Activated CD8-positive, alpha-beta memory T cell treated with anti-CD3 and anti-CD28 coated beads, Interleukin-2, amount 50 U/mL, for 4 hours (primary cell): ENCODE measurements at places on chromosomes 13 and 19.

GRCh38 chr13:98576200-98576945, 534 bp downstream of the STK24 start:
- peak; percentile 42 for DNase-seq

GRCh38 chr13:111251646-111252445, 68.6 kb upstream of the TEX29 start:
- no peak for DNase-seq

DNA sequence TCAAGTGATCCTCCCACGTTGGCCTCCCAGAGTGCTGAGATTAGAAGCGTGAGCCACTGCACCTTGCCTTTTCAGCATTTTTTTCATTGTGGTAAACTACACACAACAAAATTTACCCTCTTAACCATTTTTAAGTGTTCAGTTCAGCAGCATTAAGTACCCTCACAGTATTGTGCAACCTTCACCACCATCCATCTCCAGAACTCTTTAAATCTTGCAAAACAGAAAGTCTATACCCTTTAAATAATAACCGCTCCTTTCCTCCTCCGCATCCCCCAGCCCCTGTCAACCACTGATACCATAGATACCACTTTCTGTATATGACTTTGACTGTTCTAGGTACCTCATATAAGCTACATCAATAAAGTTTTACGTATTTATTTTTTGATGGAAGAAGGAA, 20.8 kb upstream of the CASP14 start:
- DNase-seq = no peak

DNA sequence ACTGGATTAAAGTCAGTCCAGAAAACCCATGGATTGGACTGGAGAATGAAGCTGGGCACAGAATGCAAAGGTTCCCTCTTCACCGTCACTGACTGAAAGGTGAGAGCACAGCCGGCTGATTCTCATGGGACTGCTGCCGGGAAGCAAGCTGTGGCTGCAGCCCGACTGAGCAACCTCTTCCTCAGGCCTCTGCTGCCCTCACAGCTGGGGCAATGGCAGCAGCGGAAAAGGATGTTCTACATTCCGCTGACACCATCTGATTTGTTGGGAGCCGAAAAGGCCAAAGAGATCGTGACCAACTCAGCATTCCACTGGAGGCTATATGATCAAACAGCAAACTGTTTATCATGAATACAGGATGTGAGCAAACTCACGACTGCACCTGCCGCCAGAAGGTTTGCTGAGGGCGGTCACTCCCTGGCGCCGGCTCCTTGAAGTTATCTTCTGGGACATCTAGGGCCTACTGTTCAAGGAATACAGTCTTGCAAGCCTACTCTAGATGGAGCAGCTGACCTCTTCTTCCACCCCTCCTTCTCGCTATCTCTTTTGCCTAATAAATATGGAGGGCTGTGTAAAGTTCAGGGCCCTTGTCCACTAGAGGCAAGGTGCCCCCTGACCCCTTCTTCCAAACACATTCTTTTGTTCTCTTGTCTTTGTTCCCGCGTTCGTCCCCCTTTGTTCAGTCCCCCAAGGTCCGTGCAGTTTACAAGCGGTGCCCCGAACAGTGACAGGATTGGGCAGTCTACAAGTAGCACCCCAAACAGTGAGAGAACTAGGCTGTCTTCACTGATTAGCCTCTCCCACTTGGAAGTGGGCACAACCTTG, 19.6 kb upstream of the SIGLEC6 start:
- DNase-seq = no peak

- no peak for DNase-seq
Observed at GRCh38 chr19:4363571-4364304, 20.4 kb downstream of the MPND start.

DNA sequence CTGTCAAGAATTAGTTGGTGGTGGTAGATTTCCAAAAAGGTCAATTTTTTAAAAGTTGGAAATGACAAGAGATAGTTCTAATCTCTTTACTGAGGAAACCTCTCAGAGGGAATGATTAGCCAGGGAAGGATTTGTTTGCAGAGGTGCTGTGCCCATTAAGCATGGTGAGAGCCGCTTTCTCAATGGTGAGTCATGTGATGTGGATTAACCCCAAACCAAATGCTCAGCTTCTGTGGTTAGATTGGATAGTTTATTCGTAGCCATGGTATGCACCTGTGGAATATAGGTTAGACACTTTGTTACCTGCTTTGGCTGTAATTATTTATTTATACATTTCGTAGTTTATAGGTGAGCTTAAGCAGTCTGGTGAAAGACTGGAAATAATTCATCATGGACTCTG, 7.1 kb downstream of the HNRNPM start:
- DNase-seq = no peak

DNA sequence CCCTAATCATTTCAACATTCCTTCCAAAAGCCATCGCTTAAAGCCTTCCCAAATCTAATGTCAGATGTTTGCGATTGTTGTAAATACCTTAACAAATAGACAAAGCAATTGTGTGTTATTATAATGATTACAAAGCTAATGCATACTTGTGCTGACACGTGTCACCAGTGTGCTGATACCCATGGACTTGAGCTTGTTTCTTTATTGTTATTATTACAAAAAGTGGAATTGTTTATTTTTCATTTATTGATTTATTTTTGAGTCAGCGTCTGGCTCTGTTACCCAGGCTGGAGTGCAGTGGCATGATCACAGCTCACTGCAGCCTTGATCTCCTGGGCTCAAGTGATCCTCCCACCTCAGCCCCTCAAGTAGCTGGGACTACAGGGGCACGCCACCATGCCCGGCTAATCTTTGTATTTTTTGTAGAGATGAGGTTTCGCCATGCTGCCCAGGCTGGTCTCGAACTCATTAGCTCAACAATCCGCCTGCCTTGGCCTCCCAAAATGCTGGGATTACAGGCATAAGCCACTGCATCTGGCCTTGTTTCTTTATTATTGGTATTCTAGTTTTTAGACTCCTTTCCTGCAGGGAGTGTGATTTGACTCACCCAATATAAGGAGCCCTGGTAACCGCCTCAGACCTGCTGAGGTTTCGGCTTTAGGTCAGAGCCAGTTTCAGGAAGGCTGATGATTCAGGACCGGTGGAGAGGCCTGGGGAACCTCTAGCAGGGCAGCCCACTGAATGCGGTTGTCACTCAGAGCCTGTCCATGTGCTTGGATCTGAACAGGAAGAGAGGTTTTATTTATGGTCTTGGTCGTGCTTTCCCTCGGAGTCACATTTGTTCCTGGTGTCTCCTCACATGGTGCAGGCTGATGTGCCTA, 2.1 kb upstream of the FBXO17 start:
- DNase-seq = no peak

DNA sequence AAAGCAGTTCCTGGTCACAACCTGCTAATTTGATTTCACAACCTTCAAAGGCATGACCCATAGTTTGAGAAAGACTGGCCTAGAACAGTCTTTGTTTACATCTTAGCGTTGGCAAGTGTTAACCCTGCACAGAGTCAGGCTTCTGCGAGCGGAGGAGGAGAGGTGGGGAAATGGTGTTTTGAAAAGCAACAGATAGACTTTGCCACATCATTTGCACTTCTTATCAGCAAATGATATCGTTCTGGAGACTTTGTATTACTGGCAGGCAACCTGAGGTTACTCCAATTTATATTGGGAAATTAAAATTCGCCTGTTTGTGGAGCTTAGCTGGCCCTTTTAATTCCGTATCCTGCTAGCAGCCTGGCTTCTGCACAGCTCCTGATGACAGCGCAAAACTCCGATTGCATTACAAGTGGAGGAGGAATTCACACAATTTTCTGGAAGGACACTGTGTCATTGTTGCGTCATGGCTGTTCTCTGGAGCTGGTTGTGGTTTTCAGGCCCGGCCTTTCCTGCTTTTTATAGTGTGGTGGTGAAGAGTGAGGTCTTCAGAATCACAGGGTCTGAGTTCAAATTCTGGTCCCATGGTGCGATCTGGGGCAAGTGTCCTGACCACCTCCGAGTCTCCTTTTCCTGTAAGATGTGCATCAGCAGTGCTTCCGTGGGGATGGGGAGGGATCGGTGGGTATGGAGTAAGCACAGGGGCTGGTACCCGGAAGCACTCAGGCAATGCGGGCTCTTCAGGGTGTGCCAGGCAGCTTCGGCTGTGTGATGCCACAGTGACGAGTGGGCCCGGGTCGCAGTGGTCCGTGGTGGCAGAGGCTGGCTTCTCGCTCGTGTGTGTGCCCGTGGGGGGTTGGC, 49.1 kb upstream of the EHD2 start:
- no peak for DNase-seq

DNA sequence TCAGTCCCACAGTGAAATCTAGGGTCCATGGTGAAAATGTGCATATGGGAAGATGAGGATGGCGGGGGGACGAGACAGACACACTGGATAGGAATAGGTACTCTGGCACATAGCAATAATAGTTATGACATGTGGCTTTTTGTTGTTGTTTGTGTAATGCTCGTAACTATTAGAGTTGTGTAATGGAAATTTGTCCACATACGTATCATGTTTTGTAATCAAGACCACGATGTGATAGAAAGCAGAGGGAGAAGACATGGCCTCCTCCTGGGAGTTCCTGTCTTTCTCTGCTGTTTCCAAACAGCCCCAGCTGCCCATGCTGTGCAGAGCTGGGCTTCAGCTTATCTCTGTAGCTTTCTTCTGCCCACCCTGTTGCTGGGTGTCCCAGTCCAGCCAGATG, 185.3 kb upstream of the TMTC4 start:
- no peak for DNase-seq

GRCh38 chr13:54750521-54750920, 1721.9 kb downstream of the OLFM4 start:
- no peak for DNase-seq

DNA sequence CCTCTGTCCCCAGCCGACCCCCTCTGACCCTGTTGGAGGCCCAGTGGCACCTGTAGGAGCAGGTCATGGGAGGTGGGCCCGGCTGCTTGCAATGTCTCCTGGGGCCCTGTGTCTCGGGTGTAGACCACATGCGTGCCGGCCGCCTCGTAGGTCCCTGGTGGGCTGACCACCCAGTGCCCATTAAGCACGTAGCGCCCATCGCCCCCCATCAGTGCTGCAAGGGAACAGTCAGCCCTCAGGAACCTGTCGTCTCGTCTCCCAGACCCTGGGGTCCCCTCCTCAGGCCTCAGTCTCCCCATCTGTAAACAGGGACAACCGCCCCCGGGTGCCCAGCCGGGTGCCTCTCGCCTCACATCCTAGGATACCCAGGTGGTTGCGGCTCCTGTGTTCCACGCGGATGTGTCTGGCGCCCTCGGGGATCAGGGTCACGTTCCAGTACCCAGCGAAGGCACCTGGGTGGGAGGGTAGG, 5.6 kb downstream of the ADAMTSL5 start:
- DNase-seq = no peak

DNA sequence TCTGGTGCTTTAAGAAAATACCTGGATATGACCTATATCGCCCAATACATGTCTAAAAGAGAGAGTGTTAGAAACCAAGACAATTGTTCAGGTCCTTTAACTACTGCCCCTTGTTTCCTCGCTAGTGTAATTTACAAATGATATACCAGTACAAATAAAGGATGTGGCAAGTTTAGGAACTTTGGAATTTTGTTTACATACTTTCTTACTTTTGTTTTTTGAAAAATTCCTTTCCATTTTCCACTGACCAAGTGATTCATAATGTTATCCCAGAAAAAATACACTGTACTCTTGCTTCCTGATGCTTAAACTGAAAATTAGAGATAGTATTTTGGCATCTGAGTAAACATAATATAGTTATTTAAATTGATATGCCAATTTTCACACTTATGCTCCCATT, 96.8 kb upstream of the CSNK1A1L start:
- no peak for DNase-seq

GRCh38 chr13:74839656-74840055, 642.3 kb downstream of the TBC1D4 start:
- no peak for DNase-seq

DNA sequence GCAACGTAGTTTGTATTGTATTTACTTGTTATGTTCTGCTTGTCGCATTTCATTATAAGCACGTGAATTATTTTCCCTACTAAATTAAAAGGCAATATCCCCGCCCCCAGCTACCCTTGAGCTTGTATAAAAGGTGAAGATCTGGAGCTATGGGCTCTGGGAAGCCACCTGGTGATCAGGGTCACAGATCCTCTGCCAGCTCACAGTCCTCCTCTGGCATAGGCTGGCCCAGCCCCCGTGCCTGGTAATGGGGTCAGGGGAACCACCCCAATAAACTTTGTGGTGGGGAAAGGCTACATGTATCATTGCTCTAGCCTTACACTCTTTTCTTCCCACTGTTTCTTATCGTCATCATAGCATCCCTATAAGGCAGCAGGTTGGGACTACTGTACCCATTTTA, 190.2 kb upstream of the TSHZ3 start:
- DNase-seq = no peak

GRCh38 chr19:4229179-4229931, at the start of gene EBI3:
TSS of gene EBI3 (plus strand) at chr19:4229523. CDS start at chr19:4229551, 28 bp downstream.
- no peak for DNase-seq

DNA sequence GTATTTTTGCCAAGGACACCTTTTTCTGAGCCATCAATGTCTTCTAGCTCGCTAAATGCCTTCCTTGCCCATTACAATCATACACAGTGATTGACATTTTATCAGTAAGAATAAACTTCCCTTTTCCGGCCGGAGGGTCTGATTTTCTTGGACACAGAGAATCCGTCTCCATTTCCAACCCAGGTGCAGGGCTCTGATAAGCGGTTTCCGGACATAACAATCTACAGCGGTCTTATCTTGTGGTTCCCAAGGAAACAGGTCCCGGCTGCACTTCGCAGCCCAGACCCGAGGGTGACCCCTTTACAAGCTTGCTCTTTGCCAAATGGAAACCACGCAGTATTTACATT, 5.1 kb upstream of the ZNF77 start:
- DNase-seq = no peak

DNA sequence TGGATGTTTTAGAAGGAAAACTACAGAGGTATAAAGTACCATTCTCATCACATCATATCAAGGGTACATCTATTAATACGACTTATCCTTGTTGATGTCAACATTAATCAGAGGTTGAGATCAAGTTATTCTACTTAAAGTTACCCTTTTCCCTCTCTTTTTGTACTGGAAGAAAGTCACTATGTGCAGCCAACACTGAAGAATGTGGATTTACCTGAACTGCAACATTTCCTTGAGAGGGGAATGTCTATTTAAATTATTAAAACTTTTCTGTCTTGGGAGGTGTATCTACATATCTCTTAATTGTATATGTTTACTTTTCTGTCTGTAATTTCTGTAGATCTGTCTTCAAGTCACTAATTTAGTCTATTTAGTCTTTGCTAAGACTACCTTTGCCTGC, 2.5 kb upstream of the FBXL3 start:
- no peak for DNase-seq

- DNase-seq = no peak
Observed at GRCh38 chr13:94677799-94678198, 34.5 kb downstream of the SOX21 start.

- no peak for DNase-seq
Observed at GRCh38 chr13:81927347-81927746, 1586.4 kb upstream of the SPRY2 start.

- DNase-seq = no peak
Observed at GRCh38 chr19:16457954-16458331, 13.8 kb downstream of the EPS15L1 start.

GRCh38 chr13:113860051-113860664, 3.7 kb downstream of the GAS6 start:
- DNase-seq = peak; percentile 6

GRCh38 chr19:44753626-44753931, 5.1 kb downstream of the BCL3 start:
- DNase-seq = no peak

- DNase-seq = no peak
Observed at GRCh38 chr13:22936228-22936627, 244.6 kb upstream of the SGCG start.

- no peak for DNase-seq
Observed at GRCh38 chr13:24734950-24735349, 29.0 kb upstream of the RNF17 start.

- DNase-seq = no peak
Observed at GRCh38 chr19:2798733-2799132, 13.4 kb downstream of the THOP1 start.
